ENCODE measurements at places on chromosomes 4 and X.

DNA sequence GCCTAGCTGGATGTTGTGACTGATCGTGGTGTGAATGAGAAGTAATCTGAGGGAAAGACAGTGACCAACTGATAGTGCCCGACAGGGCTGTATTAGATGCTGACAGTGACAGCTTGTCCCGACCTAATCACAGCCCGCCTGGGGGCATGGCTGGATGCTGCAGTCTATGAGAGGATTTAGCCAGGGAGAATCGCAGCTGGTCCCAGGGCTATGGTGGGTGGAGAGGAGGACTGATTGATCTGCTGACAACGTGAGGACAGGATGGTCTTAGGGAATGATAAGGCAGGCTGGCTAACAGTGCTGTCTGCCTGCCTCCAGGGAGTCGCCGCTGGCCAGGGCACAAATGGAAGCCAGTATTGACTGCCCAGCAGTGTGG lies 621 bp upstream of the SUV39H1 start:
- DNase-seq = no peak

GRCh38 chr4:108590776-108591175 lies 29.6 kb upstream of the RPL34 start:
- DNase-seq = no peak

- no peak for DNase-seq
Observed at GRCh38 chrX:131264665-131265064, 24.4 kb downstream of the IGSF1 start.

DNA sequence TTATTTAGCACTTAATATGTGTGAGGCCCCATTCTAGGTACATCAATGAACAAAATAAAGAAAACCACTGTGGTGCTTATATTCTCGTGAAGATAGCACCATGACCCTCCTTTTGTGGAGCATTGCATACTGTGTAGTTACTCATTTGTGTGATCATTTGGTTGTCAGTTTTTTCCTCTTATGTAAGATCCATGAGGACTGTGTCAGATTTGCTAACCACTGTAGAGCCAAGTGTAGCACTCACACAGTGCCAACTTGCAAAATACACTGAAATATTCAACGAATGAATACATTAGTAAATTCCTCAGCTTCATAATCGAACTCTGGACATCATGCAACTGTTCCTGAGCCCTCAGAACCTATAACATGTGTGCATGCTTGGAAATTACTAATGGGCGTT lies 29.5 kb upstream of the SETD7 start:
- no peak for DNase-seq

DNA sequence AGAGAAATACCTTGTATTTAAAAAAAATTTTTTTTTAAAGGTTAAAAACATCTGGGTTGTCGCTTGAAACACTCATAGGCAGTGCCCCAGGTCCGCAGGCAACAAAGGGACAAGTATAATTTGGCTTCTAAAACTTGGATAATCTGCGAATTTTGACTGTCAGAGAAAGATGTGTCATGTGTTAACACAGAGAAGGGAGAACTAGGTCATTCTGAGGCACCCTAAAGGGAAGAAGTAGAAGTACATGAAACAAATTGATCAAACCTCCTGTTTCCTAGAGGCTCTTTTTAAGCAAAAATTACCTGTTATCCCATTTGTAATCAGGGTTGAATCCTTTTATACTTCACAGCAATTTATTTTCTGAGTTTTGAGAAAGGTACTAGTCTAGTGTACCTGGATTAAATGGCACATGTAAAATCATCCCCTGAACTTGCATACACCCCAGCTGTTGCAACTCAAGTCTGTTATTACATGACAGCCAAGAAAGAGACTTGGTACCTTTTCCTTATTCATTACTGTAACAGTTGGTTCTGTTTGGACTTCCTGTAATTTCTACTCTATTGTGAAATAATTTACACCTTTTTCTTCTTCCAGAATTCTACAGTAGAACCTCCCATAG lies 1.7 kb downstream of the SRD5A3 start:
- no peak for DNase-seq

- no peak for DNase-seq
Observed at GRCh38 chrX:15838017-15838416, 16.6 kb downstream of the AP1S2 start.

DNA sequence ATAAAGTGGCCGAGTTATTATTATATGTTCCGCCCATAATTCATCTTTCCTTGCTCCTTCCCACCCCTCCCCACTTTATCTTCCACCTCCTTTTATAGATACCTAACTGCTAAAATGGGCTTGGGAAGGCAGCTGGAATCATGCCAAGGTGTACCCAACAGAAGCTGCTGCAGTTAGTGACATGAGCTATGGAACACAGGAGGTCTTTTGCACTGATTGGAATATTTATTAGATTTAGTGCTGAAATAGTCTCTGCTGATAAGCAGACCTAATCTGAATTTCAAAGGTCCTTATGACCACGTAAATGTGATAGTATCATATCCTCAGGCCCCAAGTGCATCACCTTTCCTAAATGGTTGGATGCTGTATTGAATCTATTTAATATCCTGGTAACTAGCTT lies 64.9 kb downstream of the HMGB2 start:
- no peak for DNase-seq

DNA sequence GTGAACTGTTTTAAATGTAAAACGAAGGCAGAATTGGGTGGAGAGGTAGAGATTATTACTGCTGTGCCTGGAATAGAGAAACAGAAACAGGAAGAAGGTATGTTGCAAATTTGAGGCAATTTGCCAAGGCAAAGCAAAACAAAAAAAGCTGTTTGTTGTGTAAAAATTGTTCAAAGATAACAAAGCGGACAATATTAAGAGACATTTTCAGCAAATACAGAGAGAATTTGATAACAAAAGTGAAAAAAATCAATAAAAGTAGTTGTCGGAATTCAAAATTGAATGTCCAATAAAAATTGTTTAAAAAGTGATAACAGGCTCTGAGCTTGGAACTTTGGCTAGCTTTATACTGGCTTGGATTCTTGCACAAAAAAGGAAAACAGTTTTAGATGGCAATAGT lies 14.4 kb upstream of the SMS start:
- DNase-seq = no peak

DNA sequence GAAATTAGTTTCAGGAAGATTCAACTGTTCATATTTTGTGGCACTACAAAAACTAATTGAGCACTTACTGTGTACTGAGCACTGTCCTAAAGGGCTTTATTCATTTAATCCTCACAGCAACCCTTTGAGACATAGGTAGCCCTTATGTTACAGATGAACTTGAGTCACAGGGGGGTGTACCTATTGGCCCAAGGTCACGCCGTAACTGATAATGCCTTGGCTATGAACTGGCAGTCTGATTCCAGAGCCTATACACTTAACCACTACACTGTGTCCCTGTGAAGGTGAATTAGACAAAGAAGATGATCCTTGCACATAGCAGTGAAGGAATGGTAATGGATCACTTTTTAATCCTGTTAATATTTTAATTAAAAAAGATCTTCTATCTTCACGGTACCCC lies 12.0 kb downstream of the TMEM165 start:
- no peak for DNase-seq

GRCh38 chr4:85409251-85409650 lies 65.7 kb upstream of the ARHGAP24 start:
- no peak for DNase-seq
